ENCODE measurements at places on chromosomes 7 and 10.

DNA sequence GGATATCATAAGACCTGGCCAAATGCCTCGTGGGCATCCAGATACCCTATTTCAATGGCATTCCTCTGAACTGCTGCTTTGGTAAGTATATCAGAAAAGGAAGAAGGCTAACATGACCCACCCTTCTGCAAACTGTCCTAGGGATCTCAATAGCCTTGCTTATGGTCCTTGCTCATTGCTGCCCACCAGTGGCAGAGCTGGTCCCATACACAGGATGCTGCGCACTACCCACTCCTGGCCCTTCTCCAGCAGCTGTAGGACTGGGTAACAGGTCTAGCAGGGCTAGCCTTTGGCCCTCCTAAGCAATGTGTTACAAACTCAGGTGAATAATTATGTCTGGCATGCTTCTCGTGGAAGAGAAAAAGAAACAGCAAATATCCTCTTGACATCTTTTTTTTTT lies 72.5 kb downstream of the C10orf90 start:
- peak; percentile 1 for DNase-seq

- no peak for DNase-seq
Measured at GRCh38 chr7:133698127-133698526, 429.0 kb upstream of the LRGUK start.

DNA sequence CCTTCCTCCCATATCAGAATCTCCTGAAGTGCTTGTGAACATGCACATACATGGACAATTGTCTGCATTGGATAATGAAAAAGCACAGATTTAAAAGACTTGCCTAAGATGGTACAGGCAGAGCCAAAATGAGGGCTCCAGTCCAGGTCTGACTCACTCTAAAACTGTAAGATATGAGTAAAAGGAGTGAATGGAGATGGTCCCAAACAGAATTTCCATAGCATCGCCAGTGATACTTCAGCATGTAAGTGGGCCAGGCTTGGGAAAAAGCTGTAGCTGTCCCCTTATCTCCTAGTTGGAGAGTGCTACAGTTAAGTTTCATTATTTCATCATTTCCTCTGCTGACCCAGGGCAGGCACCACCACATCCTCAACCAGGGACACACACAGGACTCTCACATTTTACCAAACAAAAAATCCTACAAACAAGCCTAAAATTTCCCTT lies 26.4 kb upstream of the IL6 start:
- DNase-seq: no peak

GRCh38 chr10:71852355-71852937 lies 1.4 kb upstream of the PSAP start:
- no peak for DNase-seq

DNA sequence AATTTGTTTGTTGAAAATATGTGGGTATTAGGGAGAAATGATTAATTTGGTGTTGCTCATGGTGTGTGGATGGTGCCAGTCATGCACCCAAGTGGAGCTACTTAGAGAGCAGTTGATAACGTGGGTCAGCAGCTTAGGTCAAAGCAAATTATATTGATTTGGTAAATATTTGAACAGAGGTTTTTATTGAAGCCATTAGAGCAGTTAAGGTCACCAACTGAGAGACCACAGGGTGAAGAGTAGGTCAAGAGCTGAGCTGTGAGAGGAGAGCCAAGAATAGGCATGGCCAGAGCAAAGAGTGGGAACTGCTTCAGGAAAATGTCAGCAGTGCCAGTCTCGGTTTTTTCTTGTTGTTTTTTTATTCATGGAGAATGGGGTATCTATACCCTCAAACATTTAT lies 97.9 kb downstream of the TMEM168 start:
- DNase-seq: no peak

DNA sequence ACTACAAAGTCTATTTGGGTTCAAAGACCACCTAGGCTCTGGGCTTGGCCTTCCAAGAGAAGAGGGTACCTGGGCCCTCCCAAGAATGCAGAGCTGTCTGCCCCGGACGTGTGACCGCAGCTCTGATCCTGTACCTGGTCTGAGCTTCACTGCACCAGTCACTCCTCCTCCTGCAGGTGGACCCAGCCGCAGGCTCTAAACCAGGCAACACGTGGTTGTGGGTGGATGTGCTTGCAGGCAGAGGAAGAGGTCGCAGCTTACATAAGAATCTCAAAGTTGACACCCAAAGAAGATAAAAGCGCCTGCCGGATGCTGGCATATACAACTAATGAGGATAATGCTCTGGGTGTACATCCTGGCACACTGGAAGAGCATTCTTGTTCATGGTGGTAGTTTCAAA lies 9.4 kb upstream of the PFKP start:
- DNase-seq: no peak

GRCh38 chr10:78925800-78926319 lies 142.9 kb upstream of the ZMIZ1 start:
- no peak for DNase-seq

DNA sequence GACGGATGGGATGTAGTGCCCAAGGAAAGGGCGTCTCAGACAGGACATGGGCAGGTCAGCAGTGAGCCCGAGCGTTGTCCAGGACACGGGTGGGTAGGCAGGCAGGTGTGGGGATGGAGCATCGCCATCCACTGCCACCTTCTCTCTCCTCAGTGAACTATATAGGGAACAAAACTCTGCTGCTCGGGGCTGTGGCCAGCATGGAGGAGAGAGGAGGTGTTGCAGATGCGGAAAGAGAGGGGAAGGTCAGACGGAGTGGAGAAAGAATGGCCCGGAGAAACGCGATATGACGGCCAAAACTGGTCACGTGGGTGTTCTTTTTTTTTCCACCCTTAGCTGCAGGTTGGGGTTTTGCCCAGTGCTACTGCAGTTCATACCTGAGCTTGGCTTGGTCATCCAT lies 71.2 kb downstream of the GRID1 start:
- DNase-seq: no peak

All from stimulated activated CD8-positive, alpha-beta memory T cell treated with anti-CD3 and anti-CD28 coated beads, Interleukin-7, amount 100 ng/mL, for 48 hours (primary cell).